Tibial nerve (tissue), 4 donors: ENCODE measurements at places on chromosomes 2 and 18.

DNA sequence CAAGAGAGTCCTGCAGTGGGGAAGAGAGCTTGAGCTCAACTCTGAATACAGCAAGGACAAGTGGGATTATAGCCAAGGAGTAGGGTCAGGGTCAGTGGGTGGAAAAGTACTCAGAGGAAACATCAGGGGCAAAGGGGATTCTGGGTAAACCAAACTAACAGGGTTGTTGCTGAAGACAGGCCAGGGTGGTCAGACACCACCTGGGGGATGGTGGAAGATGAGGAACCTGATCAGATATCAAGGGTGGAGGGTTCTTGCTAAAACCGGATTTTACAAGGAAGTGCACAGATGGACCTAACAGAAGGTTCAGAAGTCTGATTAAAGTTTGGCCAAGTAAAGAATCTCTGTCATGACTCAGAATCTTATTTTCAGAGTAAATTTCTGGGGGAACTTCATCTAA is 16.5 kb downstream of the OSBPL1A start:
- no peak overlapping the region for H3K4me3 ChIP-seq
- no peaks in the 10 kb centered on the region for H3K27me3 ChIP-seq
- H3K36me3 ChIP-seq: peaks cover 12% of the 10 kb centered on the region
- H3K4me1 ChIP-seq: no peaks in the 10 kb centered on the region
- no peak overlapping the region for H3K27ac ChIP-seq
- no peak for DNase-seq

DNA sequence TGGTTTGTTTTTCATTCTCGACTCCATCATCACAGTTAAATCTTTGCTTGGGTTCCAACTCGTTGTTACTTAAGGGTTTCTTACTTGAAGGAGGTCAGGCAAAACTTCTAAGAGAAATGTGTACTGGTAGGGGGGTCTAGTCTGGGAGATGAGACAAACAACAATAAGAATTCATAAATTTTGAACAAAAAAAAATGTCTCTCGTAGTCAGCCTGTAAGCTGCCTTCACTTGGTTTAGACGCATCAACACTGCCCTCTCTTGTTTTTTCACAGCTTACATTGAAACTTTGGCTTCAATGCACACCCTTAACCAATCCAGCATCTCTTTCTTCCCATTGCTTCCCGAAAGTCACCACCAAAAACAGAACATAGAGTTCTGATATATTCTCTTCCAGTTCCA is 576.4 kb upstream of the PIK3C3 start:
- no peak overlapping the region for H3K27ac ChIP-seq
- H3K4me1 ChIP-seq: no peaks in the 10 kb centered on the region
- no peaks in the 10 kb centered on the region for H3K36me3 ChIP-seq
- H3K27me3 ChIP-seq: no peaks in the 10 kb centered on the region
- no peak overlapping the region for H3K4me3 ChIP-seq

DNA sequence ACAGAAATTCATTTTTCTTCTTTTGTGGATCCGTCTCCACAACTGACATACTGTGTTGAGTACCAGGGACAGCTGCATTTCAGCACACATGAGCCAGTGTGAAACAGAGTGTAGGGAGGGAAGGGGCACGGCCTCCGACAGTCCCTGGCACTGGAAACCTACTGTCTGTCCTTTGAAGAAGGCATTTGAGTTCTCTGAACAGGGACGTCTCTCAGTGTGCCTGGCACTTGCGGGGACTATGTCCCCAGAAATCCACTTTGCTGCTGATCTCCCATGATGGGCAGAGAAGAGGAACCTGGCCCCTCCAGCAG is 48.1 kb downstream of the PLB1 start:
- no peak overlapping the region for H3K4me3 ChIP-seq
- peaks cover 10% of the 10 kb centered on the region for H3K4me1 ChIP-seq
- no peaks in the 10 kb centered on the region for H3K36me3 ChIP-seq
- H3K27ac ChIP-seq: no peak overlapping the region

DNA sequence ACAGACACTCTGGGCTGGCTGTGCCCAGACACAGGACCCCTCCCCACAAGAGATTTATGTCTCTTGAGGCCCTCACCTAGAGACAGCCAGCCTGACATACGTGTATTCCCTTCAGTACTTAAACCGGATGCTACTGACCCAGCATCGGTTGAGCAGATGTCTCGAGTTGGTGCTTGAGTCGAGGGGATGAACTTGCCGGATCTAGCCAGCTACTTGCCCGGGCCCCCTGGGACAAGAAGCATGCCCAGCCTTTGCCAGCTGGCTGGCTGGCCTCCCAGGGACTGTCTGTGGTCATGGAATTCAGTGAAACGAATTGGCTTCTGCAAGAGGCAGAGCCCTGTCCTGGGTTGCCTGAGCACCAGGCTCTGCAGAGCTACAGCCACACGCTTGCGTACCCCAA is 36.0 kb downstream of the DNMT3A start:
- no peaks in the 10 kb centered on the region for H3K36me3 ChIP-seq
- no peaks in the 10 kb centered on the region for H3K27me3 ChIP-seq
- no peak overlapping the region for H3K4me3 ChIP-seq
- H3K4me1 ChIP-seq: peaks cover 10% of the 10 kb centered on the region
- DNase-seq: no peak

- H3K27me3 ChIP-seq: no peaks in the 10 kb centered on the region
- H3K36me3 ChIP-seq: peaks cover 8% of the 10 kb centered on the region
- H3K4me3 ChIP-seq: no peak overlapping the region
- peaks cover 7% of the 10 kb centered on the region for H3K4me1 ChIP-seq
Measured at GRCh38 chr18:79487183-79487800, 91.6 kb downstream of the NFATC1 start.

GRCh38 chr2:174800436-174801205 is 36.3 kb upstream of the CHRNA1 start:
- no peaks in the 10 kb centered on the region for H3K27me3 ChIP-seq
- H3K4me3 ChIP-seq: no peak overlapping the region
- H3K4me1 ChIP-seq: no peaks in the 10 kb centered on the region
- H3K27ac ChIP-seq: no peak overlapping the region

- H3K27me3 ChIP-seq: no peaks in the 10 kb centered on the region
- H3K27ac ChIP-seq: no peak overlapping the region
- no peak overlapping the region for H3K4me3 ChIP-seq
- no peaks in the 10 kb centered on the region for H3K4me1 ChIP-seq
- no peak for DNase-seq
- no peaks in the 10 kb centered on the region for H3K36me3 ChIP-seq
Measured at GRCh38 chr2:6887751-6888192, 10.2 kb downstream of the RSAD2 start.

DNA sequence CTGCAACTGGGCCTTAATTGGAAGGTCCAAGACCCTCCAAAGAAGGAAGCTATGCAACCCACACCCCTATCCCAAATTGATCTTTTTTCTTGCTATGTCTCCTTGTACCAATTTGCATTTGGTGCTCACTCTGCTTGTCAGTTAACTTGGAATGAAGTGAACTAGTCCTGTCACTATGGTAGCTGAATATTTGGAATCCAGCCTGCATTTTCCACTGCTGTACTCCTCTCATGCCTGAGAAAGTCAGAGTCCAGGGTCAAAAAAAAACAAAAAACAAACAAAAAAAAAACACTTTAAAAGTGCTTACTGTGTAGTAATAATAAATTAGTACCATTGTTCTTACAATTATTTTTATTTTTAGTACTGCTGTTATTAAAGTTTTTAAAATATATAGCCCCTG is 462.8 kb upstream of the SLC8A1 start:
- DNase-seq: no peak
- no peaks in the 10 kb centered on the region for H3K27me3 ChIP-seq
- H3K4me1 ChIP-seq: no peaks in the 10 kb centered on the region
- no peak overlapping the region for H3K27ac ChIP-seq
- H3K36me3 ChIP-seq: no peaks in the 10 kb centered on the region

- H3K4me3 ChIP-seq: no peak overlapping the region
- H3K36me3 ChIP-seq: no peaks in the 10 kb centered on the region
- no peak for DNase-seq
- no peak overlapping the region for H3K27ac ChIP-seq
Measured at GRCh38 chr2:225120186-225120585, 77.9 kb upstream of the DOCK10 start.

- no peak overlapping the region for H3K27ac ChIP-seq
- H3K27me3 ChIP-seq: no peaks in the 10 kb centered on the region
- H3K36me3 ChIP-seq: no peaks in the 10 kb centered on the region
- no peaks in the 10 kb centered on the region for H3K4me1 ChIP-seq
Measured at GRCh38 chr2:199405241-199405640, 52.5 kb downstream of the SATB2 start.

DNA sequence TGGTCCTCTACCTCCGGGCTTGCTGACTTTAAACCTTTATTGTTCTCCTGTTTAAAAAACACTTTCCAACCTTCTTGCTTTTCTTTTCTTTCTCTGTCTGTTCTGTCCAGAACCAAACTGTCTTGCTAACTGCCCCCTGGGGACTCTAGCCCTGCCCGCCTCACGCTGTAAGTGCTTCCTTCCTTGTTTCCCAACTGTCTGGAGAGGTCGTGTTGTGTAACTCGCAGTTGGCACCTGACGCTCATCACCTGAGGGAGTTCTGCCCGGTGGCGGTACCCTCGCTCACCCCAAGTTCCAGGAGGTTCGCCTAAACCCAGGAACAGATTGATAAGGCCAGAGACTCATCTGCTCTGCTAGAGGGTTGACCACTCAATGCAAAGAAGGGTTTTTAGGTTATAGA is 123.4 kb downstream of the MTCL1 start:
- no peaks in the 10 kb centered on the region for H3K27me3 ChIP-seq
- DNase-seq: no peak
- no peaks in the 10 kb centered on the region for H3K4me1 ChIP-seq
- peaks cover 20% of the 10 kb centered on the region for H3K36me3 ChIP-seq

GRCh38 chr2:73859721-73860586 is 31.2 kb downstream of the STAMBP start:
- H3K27me3 ChIP-seq: no peaks in the 10 kb centered on the region
- no peak overlapping the region for H3K4me3 ChIP-seq
- H3K4me1 ChIP-seq: no peaks in the 10 kb centered on the region
- H3K27ac ChIP-seq: no peak overlapping the region
- peaks cover 95% of the 10 kb centered on the region for H3K36me3 ChIP-seq

GRCh38 chr2:233352141-233352842 is 2.0 kb upstream of the DGKD start:
- no peaks in the 10 kb centered on the region for H3K36me3 ChIP-seq
- peaks cover 55% of the 10 kb centered on the region for H3K4me1 ChIP-seq
- no peak for DNase-seq
- no peaks in the 10 kb centered on the region for H3K27me3 ChIP-seq

DNA sequence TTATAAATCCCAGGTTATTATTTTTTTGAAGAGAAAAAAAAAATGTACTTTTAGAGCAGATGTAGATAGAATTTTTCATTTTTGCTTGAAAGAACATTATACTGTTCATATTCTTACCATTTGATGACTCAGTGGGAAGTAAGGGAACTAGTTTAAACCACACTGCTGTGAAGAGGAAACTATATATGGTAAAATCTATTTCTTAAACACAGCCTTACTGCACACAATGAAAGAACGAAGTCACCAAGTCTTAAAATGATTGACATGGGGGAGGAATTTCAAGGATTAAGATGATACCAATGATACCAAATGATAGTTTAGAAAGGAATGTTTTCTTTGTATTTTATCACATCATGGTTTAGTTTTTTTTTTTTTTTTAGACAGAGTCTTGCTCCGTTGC is 5.0 kb downstream of the ACTR2 start:
- peaks cover 26% of the 10 kb centered on the region for H3K4me1 ChIP-seq
- no peaks in the 10 kb centered on the region for H3K36me3 ChIP-seq
- H3K27ac ChIP-seq: no peak overlapping the region
- no peaks in the 10 kb centered on the region for H3K27me3 ChIP-seq
- no peak overlapping the region for H3K4me3 ChIP-seq

- no peak overlapping the region for H3K27ac ChIP-seq
- H3K4me1 ChIP-seq: no peaks in the 10 kb centered on the region
- H3K4me3 ChIP-seq: no peak overlapping the region
- no peaks in the 10 kb centered on the region for H3K36me3 ChIP-seq
Measured at GRCh38 chr18:34544930-34545329, 165.2 kb upstream of the DTNA start.
